ENCODE measurements at places on chromosomes 7 and 10.

DNA sequence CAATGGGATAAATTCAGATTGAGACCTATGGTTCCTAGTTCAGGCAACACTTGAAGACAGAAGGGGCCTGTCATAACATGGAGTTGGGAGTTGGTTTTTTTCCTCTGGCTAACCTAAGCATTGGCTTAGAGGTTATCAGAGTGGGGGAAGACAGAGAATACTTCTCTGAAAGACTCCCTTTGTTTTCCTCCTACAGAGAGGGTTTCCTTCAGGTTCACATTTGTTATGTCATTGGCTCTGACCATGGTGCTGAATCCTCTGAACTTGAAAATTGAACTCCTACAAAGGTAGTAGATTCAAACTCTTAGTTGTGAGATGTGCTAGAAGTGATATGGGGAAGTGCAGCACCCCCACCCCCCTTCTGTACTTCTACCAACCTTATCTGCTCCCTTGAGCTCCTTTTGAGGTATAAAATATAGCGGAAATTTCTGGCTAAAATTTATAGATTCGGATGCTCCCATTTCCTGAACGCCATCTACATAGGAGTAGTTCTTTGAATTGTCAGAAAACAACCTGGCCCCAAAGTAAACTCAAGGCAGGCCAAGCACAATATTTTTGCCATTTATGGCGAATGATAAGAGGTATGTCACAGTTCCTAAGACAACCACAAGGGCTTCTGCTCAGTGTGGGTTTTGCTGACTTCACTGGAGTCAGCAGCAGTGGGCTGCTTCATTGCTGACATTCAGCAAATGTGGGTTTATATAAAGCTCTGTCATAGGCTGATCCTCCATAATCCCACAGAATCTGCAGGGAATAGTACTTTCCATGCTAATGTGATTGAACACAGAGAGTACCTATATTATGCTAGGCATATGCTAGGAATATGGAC lies 131.6 kb upstream of the KLF14 start:
- peak; percentile 52 for DNase-seq

- DNase-seq = no peak
These were observed 26.5 kb downstream of the CDH23 start for GRCh38 chr10:71423250-71423649.

GRCh38 chr10:102451105-102451969 lies at the start of gene C10orf95:
Gene C10orf95, minus strand, starts transcription at chr10:102451543. Its CDS starts 450 bp downstream, at chr10:102451093.
- DNase-seq = no peak

DNA sequence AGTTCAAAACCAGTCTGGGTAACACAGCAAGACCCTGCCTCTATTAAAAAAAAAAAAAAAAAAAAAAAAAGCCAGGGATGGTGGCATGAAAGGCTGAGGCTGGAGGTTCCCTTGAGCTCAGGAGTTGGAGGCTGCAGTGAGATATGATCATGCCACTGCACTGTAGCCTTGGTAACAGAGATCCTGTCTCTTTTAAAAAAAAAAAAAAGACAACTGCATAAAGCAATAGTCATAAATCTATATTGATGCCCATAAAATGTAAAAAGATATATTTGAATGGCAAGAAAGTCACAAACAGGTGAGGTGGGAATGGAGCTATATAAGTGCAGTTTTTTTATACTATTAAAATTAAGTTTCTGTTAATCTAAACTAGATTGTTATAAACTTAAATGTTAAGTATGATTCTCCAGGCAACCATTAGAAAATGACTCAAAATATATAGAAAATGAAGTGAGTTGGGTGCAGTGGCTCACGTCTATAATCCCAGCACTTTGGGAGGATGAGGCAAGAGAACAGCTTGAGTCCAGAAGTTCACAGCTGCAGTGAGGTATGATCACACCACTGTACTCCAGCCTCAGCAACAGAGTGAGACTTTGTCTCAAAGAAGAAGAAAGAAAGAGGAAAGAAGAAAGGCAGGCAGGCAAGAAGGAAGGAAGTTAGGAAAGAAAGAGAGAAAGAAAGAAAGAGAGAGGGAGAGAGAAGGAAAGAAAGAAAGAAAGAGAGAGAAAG lies 13.4 kb upstream of the HNRNPH3 start:
- DNase-seq = no peak

DNA sequence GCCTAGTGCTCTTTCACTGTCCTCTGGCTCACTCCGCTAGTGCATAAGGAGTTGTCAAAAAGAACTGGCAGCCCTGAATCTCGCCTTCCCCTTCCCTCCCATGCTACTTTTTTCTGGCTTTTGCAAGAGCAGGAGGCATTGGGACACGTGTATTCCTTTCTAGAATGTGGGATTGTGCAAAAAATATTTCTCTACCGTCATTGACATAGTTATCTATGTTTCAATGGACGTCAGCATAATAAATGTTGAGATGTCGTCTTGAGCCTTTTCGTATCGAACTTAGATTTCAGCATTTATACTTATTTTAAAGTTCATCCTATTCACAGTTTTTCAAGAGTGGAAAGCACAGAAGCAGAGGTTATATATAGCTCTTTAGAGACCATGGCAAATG lies 727 bp downstream of the ING3 start:
- no peak for DNase-seq

DNA sequence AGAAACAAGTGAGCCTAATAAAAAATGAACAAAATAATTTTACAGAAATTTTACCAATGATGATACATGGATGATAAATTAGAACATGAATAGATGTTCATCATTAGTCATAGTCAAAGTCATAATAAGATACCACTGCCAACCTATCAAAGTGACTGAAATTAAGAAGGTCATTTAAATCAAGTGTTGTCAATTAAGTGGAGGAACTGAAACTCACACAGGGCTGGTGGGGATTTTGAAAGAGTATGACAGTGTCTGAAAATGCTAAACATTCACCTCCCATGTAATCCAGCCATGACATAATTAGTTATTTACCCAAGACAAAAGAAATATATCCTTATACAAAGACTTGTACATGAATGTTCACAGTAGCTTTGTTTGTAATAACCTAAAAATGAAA lies 57.1 kb upstream of the DYNC1I1 start:
- DNase-seq = no peak

Measured in Kasumi-1 (cell line).